NCI-H1105 treated with DMSO at 0.1 percent for 48 hours (cell line): ENCODE measurements at places on chromosomes 13 and 19.

DNA sequence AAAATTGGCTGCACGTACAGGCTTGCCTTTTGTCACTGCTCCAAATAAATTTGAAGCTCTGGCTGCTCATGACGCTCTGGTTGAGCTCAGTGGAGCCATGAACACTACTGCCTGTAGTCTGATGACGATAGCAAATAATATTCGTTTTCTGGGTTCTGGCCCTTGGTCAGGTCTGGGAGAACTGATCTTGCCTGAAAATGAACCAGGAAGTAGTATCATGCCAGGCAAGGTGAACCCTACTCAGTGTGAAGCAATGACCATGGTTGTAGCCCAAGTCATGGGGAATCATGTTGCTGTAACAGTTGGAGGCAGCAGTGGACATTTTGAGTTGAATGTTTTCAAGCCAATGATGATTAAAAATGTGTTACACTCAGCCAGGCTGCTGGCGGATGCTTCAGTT lies 16.1 kb upstream of the AKAP11 start:
- DNase-seq, result peak; percentile 21

GRCh38 chr19:28285078-28285477 lies 927.9 kb downstream of the UQCRFS1 start:
- DNase-seq, result no peak

DNA sequence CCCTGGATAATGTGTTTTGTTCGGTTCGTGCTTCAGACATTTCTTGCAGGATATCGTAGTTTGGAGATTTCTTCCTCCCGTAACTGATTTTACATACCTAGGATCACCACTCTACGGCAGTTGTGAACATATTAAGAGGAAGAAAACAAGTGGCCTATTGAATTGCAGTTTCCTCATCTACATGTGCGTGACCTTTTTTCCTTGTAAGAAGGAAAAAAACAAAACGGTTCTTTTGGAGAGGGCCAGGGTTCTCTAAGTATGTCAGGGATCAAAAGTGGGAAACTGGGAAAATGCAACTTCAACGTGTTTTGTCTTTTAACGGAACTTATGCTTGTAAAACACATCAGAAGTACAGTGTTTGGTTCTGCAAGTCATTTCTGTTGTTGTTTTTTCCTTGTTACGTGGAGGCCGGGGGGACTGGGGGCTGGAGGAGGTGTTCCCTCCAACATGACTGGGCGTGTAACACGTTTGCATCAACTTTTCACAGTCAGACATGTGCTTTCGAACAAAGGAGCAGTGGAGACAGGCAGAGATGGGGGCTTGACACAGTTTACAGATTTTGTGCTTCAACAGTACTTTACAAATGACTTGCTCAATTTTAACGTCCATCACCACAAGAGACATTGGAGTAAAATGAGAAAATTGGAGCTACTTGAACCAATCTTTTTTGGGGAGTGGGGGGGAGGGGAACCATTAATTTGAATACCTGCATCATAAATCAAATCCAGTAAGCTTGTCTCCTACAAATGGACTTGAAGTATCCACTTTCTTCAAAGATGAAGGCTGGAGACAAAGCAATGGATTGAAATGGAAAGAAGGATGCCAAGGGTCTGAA lies 3.8 kb downstream of the ZC3H4 start:
- DNase-seq, result no peak

DNA sequence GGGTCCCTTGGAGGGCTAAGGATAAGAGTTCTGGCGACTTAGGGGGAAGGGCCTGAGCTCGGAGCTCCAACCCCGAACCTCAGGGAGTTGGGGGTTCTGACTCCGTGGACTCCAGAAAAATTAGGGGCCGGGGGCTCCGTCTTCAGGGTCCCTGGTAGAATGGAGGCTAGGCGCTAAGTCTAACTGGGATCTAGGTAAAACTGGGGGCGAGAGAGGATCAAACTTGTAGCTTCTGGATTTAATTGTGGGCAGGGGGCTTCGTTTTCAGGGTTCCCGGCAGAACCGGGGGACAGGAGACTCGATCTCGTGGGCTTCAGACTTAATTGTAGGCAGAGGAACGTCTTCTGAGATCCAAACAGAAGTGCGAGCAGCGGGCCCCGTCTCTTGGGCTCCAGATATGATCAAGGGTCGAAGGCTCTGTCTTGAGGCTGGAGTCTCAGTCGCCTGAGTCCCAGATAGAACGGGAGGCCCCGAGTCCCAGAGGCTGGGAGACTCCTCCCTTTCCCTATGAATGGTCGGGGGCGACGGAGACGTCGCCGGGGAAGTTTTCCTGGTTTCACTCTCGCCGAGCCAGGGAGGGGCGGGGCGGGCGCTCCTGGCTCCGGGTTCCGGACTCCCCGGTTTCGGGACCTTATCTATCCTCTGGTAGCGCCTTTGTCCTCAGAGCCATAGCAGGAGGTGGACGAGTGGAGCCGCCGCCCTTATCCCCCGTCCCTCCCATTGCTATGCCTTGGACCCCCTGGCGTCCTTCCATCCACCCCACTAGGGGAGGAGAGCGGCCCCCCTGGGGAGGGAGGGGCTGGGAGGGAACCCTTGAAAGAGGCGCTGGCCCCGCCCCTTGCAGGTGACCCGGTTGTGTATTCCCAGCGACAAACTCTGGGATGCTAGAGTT lies 1.3 kb downstream of the NECTIN2 start:
- peak; percentile 38 for DNase-seq

- no peak for DNase-seq
Measured at GRCh38 chr13:113164492-113164891, 6.0 kb downstream of the PROZ start.

- no peak for DNase-seq
Measured at GRCh38 chr13:47639738-47640447, 361.2 kb downstream of the SUCLA2 start.

GRCh38 chr19:56142087-56142787 lies 1.1 kb downstream of the ZNF444 start:
- DNase-seq, result no peak

DNA sequence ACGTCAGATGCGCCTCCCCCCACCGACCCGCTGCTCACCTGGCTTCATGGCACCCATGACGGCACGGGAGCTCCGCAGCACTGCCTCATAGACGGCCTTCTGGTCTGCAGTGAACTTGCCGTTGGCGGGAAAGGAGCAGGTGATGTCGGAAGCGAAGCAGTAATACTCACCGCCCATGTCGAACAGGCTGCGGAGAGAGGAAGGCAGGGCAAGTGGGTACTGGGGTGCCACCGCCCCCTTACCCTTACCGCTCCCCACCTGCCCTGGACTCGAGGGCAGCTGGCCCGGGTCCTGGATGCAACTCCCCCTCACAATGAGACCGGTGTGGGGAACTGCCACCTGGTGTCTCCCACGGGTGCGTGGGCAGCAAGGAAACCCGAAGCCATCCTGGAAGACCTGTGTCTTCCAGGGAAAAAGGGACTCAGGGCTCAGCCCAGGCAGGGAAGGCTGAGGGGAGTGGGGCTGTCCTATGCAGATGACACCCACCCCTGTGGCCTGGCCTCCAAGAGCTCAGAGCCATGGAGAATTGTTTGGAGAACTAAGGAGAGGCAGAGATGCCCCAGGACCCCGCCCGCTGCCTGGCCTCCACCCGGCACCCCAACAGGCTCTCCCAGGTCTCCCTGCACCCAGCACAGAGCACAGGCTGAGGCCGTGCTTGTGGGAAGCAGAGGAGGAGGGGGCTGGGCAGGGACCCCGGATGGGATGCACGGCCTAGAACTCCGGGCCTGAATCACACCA lies 28.3 kb downstream of the CEBPG start:
- DNase-seq, result no peak
